Uterine smooth muscle cell (primary cell): ENCODE measurements at places on chromosomes 4 and X. TPM values are rescaled to one million over a fixed set of nuclear protein-coding genes. Genes with fewer than 3 reads are reported as not detected.

The SMPX gene
- total RNA-seq, result not detected in 2 replicates

The DGAT2L6 gene
- total RNA-seq, result not detected in 2 replicates

The BEND2 gene
- not detected in 2 replicates for total RNA-seq

The HTN3 gene
- not detected in 2 replicates for total RNA-seq

The SLC10A7 gene
- 11.2 and 12.5 TPM in 2 replicates for total RNA-seq

The PALLD gene
- total RNA-seq, result 123 and 146 TPM in 2 replicates
